ENCODE measurements at places on chromosomes 7 and 10. TPM values are rescaled to one million over a fixed set of nuclear protein-coding genes. Genes with fewer than 3 reads are reported as not detected.

DNA sequence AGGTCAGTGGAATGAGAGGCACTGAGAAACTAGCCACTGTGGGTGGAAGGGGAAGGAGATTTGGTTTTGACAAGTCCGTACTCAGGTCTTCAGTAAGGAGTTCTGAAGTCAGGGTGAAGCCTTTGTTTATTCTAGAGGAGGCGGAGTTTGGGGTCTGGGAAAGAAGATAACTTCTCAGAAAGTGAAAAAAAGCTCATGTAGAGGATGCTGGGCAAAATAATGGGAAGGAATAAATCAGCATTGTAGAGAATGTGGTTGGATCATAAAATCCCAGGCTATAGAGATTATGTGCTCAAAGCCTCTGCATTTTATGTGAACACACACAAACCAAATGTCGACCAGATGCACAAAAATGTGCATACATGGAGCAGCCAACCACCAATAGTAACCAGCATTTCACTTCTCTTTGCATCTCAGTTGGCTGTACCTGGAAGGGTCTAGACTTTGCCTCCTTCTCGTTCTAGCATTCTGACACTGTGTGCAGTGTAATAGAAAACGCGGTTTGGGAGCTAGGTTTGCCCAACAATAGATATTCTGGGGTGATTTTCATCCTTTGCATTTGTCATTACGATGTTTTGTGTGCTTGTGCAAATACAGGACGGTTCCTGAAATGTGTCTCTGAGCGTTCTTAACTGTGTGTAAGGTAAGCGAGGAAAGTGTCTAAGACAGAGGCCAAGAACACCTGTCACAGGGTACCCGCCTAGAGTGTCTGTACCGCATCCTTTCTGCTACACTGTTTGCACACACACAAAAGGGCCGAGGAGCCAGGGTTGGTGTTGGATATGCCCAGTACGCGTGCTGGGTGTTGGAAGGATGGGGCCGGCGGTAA is 603 bp upstream of the HECW1 start:
- H3K4me3 ChIP-seq, result no peak overlapping the region
- H3K36me3 ChIP-seq, result no peaks in the 10 kb centered on the region
- no peak for DNase-seq
- peaks cover 50% of the 10 kb centered on the region for H3K27me3 ChIP-seq
- H3K27ac ChIP-seq, result no peak overlapping the region

- no peaks in the 10 kb centered on the region for H3K27me3 ChIP-seq
- no peaks in the 10 kb centered on the region for H3K4me1 ChIP-seq
- H3K4me3 ChIP-seq, result no peak overlapping the region
- no peaks in the 10 kb centered on the region for H3K36me3 ChIP-seq
- DNase-seq, result no peak
- no peak overlapping the region for H3K27ac ChIP-seq
Observed at GRCh38 chr10:1608408-1608807, 128.9 kb downstream of the ADARB2 start.

DNA sequence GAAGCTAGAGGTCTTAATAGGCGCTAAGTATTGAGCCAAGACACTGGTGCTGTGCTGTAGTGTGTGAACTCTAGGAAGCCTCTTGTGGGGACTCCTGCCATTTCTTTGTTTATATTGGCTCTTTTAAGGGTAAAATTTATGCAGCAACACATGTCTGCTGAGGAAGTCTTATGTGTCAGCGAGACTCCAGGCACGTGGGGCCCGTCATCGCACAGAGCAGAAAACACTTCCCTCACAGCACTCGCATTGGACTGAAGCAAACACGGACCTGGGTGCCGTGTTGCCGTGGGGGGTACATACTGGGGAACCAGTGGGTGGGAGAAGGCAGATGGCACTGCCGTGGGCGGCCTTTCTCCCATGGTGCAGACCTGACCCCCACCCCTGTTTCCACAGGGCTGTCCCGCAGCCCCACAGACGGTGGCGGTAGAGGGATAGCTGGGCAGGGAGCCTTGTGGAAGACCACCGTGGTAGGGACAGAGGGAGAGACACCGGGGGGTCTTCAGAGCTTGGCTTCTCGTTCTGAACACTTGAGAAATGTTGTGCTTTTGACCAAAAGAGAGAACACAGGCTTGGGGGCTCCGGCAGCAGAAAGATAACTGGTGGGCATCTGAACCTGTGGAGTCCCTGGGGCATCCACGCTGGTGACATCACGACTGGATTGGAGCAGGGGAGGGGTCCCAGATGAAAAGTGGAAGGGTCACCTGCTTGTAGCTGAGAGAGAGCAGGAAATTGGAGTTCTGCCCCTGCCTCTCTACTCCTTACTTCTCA is 284.7 kb upstream of the SHH start:
- H3K27me3 ChIP-seq, result no peaks in the 10 kb centered on the region
- H3K27ac ChIP-seq, result no peak overlapping the region
- no peak for DNase-seq
- H3K4me1 ChIP-seq, result no peaks in the 10 kb centered on the region
- H3K36me3 ChIP-seq, result no peaks in the 10 kb centered on the region
- no peak overlapping the region for H3K4me3 ChIP-seq

The SVIL gene
- 637 TPM for total RNA-seq

- no peaks in the 10 kb centered on the region for H3K27me3 ChIP-seq
- H3K4me1 ChIP-seq, result no peaks in the 10 kb centered on the region
- no peak overlapping the region for H3K4me3 ChIP-seq
- DNase-seq, result no peak
- no peak overlapping the region for H3K27ac ChIP-seq
Observed at GRCh38 chr10:26739071-26739631, 41.6 kb downstream of the PDSS1 start.

GRCh38 chr7:63043657-63044543 is 954.7 kb upstream of the ZNF722 start:
- H3K27ac ChIP-seq, result no peak overlapping the region
- H3K36me3 ChIP-seq, result no peaks in the 10 kb centered on the region
- H3K4me1 ChIP-seq, result no peaks in the 10 kb centered on the region
- no peaks in the 10 kb centered on the region for H3K27me3 ChIP-seq
- DNase-seq, result no peak
- no peak overlapping the region for H3K4me3 ChIP-seq

GRCh38 chr7:128954150-128954549 is 16.4 kb downstream of the IRF5 start:
- no peak overlapping the region for H3K27ac ChIP-seq
- H3K36me3 ChIP-seq, result peaks cover 73% of the 10 kb centered on the region
- DNase-seq, result no peak
- H3K27me3 ChIP-seq, result no peaks in the 10 kb centered on the region
- no peaks in the 10 kb centered on the region for H3K4me1 ChIP-seq
- H3K4me3 ChIP-seq, result no peak overlapping the region
